ENCODE measurements at places on chromosomes 5 and 9.
A peak's percentile ranks its signal among the peaks of the same experiment; 100 is the strongest.

GRCh38 chr5:130939059-130939458, 226.0 kb downstream of the HINT1 start:
- no peak for DNase-seq

GRCh38 chr9:131649646-131650045, 90.2 kb downstream of the RAPGEF1 start:
- DNase-seq = no peak

DNA sequence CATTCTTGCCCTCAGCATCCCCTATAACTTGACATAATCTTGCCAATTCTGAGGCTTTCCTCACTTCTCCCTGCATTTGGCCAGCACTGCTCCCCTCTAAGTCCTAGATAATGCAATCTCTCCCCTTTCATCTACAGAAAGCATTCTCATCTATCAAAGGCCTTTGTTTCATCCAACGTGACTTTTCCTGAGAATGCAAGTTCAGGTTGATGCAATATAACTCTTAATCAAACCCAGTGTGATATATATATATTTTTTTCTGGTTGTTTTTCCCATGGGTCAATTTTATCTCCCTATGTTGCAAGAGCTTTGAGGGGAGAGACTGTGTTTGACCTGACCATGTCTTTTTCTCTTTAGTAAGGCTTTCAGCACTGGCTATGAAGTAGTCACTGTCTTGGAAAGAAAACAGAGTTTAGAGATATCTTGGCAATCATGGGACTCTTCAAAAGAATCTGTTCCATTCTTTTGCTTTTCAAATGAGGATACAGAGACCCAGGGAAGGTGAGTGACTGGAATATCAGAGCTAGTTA, 268.6 kb downstream of the TRPM3 start:
- DNase-seq = no peak

DNA sequence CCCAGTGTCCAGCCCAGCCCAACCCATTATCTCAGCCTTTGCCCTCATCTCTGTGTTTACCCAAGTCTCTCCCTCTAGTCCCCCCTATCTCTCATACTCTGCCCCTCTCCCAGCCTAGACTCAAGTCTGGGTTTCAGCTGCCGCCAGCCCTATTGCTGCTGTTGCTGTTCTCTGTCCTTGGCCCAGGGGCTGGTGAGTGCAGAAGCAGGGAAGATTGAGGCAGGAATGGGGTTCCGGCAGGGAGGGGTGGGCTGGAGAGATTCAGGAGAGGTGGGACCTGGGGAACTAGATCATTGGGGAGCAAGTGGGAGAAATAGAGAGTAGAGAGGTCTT, 702 bp downstream of the TMEM8B start:
- no peak for DNase-seq

- no peak for DNase-seq
These were observed 38.6 kb downstream of the B4GALT1 start for GRCh38 chr9:33128570-33128969.

- no peak for DNase-seq
These were observed 23.9 kb upstream of the TERT start for GRCh38 chr5:1318659-1319251.

DNA sequence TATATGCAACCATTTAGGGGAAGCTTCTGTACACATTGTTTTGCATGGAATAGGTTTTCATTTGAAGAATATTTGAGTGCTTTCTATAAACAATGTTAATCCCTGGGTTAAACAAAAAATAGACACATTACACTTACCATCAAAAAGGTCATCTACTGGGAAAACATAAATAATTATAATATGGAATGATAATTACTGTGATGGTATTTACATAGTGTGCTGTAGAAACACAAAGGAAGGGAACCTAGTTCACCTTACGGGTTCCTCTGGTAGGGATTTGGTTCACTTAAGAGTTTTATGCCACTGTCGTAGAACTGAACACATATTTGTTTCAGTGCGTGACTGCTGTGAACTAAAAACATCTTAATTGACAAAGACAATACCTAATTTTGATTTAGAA, 44.9 kb downstream of the SLC44A1 start:
- DNase-seq = no peak

- no peak for DNase-seq
These were observed 81.9 kb downstream of the RAPGEF1 start for GRCh38 chr9:131657940-131658339.

DNA sequence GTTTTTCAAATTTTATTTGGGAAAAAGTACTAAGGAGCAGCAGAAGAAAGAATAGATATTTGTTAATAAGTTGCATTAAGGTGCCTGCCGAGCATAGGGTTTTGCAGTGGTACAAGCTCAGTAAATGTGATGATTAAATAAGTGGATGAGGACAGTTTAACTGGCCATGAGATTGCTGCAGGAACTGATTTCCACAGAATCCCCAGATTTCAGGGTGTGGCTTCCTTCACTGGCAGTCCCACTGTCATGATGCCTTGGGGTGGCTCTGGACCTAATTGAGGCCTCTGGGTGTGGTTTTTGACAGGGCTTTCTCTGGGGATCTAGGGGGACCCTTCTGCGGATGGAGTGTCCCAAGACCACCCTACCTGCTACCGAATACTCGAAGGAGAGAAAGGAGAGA, 1.4 kb downstream of the PHF24 start:
- no peak for DNase-seq

GRCh38 chr5:120098426-120098825, 365.7 kb upstream of the PRR16 start:
- DNase-seq = no peak

GRCh38 chr9:132201139-132201538, 39.3 kb downstream of the NTNG2 start:
- DNase-seq = no peak

GRCh38 chr9:115118879-115119218, 892 bp upstream of the TNC start:
- peak; percentile 3 for DNase-seq

GRCh38 chr9:11758016-11758415, 935.2 kb upstream of the TYRP1 start:
- DNase-seq = no peak

DNA sequence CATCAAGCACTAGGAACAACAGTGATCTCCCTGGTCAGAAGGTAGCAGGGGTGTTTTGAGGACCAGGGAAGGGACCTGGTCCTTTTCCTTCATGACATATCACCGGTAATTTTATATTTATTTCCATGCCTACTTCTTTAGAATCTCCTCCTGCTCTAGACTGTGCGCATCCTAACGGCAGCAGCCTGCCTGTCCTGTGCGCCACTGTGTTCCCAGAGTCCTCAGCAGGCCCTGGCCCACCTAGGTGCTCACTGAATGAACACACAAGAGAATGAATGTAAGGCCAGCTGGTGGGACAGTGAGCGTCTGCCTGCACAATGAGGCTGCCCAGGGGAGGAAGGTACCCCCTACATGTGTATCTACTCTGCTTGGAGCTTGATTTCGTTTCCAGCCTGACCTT, 51.5 kb downstream of the C5orf15 start:
- DNase-seq = no peak

DNA sequence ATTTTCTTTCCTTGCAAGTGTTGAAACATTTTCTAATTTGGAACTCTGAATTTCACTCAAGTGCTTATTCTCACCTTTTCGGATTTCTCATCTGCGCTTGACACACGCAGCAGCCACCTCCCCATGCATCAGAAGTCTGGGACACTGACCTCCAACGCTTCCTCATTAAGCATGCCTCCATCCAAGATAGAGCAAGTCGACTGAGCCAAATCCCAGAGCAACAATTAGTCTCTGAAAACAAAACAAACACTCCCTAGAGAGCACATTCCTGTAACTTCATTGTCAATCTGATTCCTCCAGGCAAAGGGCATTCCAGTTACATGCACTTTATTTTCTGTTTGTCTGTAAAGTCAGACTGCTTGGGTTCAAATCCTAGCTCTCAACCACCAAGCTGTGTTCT, 5.7 kb downstream of the CD180 start:
- DNase-seq = no peak

DNA sequence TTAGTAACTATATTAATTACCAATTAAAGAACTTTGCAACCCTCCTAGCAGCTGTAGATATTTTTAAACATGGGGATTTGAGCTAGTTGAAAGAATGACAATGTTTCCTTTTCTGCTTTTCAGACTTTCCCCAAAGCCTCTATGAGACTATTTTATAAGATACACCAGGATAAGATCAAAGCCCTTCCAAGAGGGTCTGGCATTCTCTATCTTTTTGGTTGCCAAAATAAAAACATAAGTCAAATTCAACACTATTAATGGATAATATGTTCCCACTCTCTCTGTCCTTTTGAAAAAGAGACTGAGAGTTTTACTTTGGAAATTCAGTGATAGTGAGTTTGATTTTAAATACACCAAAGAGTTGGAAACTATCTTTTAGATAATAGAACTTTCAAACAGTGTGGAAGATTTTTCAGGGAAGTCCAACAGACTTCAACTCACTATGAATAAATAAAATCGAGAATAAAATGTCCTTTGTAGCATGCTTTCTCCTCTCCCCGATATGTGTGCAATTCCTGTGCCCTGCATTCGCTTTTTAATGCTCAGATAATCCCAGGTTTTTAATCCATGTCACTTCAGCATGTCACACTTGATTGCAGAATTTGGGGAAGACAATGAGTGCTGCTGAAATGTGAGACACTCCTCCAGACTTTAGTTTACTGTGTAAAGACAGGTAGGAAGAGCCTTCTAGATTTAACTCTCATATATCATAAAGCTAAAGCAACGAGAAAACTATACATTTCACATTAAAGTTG, 1095.7 kb upstream of the DMAC1 start:
- no peak for DNase-seq

DNA sequence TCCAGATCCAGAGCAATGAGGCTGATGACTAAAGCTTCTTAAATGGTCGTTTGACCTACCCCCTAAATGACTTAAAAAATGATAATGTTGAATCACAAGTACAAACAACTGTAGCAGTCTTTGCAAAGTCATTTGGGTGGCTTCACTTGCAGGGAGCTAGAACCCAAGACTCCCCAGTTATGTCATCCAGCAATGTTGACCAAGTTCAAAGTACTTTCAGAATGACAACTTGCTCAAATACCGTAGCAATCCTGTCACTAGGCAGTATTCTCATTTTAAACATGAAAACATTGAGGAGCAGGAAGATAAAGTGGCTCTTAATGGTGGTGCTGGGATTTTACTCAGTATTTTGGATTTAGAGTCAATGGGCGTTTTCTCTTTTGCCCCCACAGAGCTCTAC, 1217.0 kb upstream of the DMAC1 start:
- DNase-seq = no peak

GRCh38 chr5:173664154-173664526, 47.7 kb upstream of the BOD1 start:
- no peak for DNase-seq

DNA sequence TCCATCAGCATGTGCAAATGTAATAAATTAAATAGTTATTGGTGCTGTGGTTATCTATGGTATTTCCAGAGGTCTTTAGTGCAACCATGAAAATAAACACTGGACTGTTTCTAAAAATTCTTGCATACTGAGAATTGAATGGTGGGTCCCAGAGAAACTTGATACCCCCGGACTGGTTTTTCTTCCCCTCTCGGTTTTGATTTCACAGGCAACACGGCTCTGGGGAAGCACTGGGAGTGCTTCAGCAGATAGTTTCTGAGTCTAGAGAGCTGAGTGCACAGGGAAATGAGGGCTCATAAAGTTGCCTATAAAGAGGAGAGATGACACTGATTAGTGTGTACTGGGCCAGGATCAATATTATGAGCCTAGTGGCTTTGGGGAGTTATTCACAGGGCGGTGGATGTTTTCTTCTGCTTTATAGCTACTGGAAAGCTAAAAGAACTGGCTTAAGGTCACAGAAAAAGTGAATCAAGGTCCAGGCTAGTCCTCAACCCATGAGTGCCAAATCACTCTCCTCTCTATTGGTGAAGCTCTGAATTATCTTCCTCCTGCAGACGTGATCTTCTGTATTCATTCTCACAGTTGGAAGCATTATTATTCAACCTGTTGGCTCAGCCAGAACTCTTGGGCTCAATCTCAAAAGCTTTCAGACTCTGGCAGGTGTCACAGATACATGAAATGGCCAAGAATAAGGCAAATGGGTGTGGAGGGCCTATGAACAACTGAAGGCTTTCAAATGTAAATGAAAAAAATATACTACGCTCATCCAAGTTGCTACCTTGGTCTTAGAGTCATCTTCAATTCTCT, 170.2 kb upstream of the HMHB1 start:
- no peak for DNase-seq

DNA sequence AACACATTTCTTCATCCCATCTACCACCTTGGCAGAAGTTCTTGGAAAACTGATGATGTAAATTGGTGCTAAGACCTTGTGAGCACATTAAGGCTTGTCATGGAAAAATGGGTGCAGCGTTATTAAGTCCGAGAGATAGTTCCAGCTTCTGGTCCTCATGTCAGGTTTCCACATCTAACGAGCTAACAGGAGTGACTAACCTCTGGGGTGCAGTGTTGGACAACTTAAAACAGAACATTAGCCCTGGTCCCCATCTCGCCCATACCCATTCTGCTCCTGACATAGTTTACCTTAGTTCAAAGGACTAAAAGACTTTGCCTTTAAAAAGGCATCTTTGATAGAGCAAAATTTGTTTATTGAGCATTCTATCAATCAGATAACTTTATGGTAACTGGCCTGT, 128.0 kb downstream of the SLC1A3 start:
- peak; percentile 6 for DNase-seq

- peak; percentile 84 for DNase-seq
These were observed 105.7 kb upstream of the KLF9 start for GRCh38 chr9:70519912-70520724.

DNA sequence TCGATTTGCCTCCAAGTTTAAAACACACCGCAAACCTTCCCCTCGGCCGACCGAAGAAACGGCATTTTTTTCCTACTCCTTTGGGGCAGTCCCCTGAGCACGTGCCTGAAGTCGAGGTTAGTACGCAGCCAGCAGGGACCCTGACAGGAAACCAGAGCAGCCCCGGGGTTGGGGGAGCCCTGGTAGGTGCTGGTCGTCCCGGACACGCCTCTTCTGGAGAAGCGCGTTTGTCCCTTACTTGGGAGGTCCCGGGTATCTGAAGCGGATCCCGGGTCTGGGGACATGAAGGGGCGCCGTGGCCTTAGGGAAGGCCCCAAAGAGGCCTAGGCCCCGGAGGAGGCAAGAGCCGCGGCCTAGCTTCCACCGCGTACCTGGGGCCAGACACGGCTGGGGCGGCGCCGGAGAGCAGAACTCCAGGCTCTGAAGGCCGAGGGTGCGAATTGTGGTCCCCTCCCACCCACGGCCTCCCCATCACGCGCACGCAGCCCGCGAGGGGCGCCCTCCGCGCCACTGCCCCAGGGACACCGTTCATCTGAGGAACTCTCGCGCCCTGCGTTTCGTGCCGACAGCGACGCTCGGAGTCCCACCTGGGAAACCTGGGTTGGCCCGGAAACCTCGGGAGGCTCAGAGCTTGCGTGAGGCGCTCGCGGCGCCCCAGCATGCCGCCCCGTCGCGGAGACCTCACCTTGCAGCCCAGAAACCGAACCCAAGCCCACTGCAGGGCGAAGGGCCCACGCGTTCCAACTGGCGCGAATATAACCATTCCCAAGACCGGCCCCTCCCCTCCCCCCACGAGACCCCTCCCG, 10.4 kb downstream of the OTP start:
- DNase-seq = no peak

DNA sequence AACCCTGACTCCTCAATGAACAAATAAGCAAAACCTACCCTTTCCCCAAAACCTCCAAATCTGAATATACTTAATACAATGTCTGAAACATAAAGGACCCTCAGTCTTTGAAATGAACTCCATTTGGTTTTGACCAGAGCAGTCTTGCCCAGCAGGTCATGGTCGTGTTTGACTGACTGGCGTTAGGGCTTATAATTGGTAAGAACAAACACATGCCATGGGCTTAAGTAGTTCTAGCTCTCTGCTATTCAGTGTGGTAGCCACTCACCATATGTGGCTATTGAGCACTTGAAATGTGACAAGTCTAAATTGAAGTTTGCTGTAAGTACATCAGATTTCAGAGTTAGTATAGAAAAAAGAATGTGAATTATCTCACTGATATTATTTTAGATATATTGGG, 42.1 kb downstream of the LRRTM2 start:
- DNase-seq = no peak

GRCh38 chr9:78989031-78989658, 582.6 kb upstream of the TLE4 start:
- DNase-seq = no peak

All from activated CD4-positive, alpha-beta T cell treated with anti-CD3 and anti-CD28 coated beads, Interleukin-2, Interleukin-6, amounts not matched to agents 100 ng/mL and 50 ng/mL, durations not matched to agents 16 hours and 8 hours (primary cell).